ENCODE measurements at places on chromosomes 5 and 9.

DNA sequence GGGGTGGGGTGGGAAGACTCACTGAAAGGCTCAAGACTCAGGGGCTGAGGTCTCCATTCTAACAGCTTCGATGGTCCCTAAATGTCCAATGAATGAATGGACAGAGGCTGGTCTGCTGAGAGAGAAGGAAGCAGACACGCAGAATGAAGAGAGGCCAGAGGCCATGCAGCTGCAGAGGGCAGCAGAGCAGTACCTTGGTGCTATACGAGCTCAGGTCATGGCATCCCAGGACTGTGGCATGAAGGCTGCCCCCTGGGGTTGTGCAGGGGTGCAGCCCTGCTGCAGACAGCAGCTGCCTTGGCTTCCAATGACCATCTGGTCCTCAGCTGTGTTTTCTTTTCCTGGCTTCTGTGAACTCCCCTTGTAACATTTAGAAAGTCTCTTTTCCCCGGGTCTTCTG lies 15.2 kb upstream of the CORO2A start:
- no peak for DNase-seq

DNA sequence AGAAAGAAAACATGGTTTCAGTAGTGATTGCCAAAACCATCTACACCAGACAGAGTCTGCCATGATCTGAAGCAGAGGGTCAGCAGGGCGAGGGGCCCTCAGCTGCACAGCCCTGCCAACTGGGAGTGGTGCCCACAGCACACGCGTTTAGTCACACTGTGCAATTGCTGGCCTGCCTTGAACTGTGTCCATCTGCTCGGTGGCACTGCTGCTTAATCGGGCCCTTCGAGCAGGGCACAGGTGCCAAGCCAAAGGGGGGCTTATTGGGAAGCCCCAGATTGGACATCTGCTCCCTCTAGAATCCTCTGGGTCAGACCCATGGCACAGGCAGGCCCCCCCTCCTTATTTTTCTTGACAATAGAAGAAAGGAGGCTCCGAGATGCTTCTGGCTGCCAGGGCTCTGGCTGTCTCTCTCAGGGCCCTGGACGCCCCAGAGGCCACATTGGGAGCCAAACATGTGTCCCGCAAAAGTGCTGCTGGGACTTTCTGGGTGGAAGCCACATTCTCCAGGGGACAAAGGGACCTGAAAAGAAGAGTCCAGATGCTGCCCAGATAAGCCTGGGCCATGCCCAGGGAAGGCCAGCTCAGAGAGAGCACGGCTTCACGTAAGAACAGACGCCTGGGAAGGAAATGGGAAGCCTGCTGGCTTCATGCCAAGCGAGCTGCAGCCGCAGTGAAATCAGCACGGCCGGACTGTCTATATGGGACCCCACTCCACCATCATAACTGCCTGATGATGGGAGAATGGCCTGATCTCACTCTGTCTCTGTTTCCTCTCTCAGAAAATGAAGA lies 349.2 kb downstream of the GADD45G start:
- peak; percentile 61 for DNase-seq

DNA sequence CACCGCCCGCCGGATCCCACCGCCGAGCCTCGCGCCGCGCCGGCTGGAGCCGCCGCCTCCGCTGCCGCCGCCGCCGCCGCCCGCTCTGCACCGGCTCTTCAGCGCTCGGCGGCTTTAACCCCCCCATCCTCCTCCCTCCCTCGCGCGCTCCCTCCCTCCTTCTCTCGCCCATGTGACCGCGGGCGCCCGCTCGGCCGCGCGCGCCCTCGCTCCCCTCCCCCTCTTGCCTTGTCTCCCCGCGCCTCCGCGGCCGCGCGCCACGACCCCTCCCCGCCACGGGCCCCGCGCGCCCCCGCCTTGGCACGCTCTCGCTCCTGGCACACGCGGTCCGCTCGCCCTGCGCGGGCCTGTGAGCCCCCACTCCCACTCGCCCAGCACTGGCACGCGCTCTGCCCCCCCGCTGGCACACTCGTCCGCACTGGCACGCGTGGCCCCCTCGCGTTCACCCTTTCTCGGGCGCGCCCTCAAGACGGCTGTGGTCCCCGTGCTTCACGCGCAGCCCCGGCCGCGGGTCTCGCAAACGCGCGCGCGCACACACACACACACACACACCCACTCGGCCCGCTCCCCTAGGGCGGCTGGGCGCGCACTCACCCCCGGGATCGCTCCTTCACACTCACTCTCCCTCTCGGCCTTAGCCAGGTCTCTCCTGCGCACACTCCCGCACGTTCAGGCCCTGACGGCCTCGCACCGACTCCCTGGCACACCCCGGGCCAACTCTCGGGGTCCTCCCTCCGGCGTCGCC lies at the start of gene CNTFR:
CNTFR (minus strand) TSS at position 89 of the 745 bp plus-strand sequence. CDS start 20,743 bp downstream, outside the sequence.
- peak; percentile 90 for DNase-seq

- no peak for DNase-seq
Measured at GRCh38 chr5:147610798-147611197, 100.9 kb upstream of the DPYSL3 start.
